ENCODE measurements at places on chromosomes 1 and 21.

GRCh38 chr1:27981145-27981544 is 21.4 kb downstream of the XKR8 start:
- DNase-seq, result no peak

- DNase-seq, result no peak
These were observed 25.1 kb downstream of the ATP8B2 start for GRCh38 chr1:154350383-154350782.

GRCh38 chr1:180941518-180942275 is 29.0 kb downstream of the KIAA1614 start:
- DNase-seq, result no peak

GRCh38 chr21:36030581-36031189 is 29.6 kb downstream of the SETD4 start:
- DNase-seq, result no peak

GRCh38 chr1:248757784-248758195 is 2.2 kb upstream of the LYPD8 start:
- DNase-seq, result no peak

DNA sequence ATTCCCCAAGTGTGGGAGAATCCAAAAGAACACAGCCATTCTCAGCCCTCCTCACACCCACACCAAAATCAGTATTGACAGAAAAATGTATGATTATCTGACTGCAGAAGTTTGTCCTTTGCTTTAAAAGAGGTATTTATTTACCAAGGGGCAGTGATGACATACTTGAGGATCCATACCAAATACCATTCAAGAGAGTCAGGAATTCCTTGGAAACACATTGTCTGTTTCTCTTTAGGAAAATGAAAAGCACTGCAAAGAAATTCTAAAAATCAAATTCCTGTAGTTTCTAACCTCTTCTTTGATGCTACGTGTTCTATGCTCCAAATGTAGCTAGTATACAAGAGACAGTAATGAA is 509.6 kb upstream of the CXADR start:
- peak; percentile 84 for DNase-seq

GRCh38 chr1:53121319-53122172 is 20.9 kb downstream of the SLC1A7 start:
- DNase-seq, result peak; percentile 90

DNA sequence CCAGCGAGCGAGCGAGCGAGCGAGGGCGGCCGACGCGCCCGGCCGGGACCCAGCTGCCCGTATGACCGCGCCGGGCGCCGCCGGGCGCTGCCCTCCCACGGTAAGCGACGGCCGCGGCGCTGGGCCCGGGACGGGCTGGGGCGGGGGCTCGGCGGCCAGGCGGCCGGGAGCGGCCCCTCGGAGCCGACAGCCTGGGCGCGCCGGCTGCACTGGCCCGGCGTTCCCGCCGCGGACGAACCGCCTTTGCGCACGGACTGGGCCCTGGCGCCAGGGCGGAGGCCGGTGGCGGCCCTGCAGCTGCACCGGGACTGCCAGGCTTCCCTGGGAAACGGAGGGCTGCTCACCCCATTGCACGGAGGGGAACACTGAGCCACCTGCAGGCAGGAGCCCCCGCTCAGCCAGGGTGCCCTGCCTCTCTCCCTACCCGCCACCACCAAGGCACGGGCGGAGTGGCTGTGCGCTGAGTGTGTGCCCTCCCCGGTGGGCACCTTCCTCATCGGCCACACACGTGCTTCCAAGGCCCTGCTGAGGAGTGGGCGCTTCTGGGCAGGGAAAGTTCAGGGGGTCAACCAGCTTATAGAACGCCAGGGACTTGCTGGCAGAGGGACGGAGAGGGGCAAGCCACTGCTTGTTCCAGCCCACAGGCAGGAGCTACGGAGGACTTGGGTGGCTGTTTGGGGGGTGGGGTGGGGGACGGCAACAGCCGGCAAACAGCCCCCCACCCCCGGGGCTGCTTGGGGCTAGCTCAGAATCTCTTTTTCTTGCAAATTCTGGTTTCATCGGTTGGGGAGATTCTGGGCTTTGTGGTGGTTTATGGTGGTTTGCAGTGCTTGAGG is 532 bp downstream of the CSF1 start:
- DNase-seq, result peak; percentile 26

DNA sequence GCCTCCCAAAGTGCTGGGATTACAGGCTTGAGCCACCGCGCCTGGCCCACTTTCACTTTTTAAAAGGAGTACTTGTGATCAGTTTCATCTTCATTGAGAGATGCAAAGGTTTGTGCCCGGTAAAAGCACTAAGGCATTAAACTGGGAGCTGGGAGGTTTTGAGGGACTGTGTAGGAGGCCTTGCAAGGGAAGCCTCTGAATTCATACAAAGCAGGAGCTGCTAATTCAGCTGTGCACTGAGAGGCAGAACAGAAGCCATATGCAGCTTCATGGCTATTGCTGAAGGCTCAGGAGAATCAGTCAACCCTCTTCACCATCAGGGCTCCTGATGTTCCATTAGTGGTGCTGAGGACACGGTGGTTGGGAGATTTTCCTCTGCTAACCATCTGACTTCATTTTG is 77.7 kb downstream of the GPR88 start:
- DNase-seq, result no peak

- DNase-seq, result peak; percentile 45
These were observed 4.6 kb downstream of the TMEM63A start for GRCh38 chr1:225877580-225877979.

DNA sequence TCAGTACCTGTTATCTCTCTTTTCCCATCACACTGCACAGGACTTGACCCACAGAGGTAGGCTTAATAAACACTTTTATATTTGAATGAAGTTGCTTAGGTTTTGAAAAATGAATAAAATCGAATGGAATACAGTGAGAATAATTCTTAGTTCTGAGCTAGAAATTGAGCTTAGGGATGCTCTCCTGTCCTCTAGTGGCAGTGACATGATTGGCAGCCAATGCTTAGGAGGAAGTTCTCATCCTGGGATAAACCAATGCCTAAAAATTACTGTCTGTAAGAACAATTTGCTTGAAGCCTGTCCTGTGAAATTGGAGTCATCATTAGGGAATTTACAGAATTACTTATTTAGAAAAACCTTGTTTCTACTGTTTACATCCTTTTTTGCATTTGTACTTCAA is 21.3 kb upstream of the CYP4X1 start:
- no peak for DNase-seq

DNA sequence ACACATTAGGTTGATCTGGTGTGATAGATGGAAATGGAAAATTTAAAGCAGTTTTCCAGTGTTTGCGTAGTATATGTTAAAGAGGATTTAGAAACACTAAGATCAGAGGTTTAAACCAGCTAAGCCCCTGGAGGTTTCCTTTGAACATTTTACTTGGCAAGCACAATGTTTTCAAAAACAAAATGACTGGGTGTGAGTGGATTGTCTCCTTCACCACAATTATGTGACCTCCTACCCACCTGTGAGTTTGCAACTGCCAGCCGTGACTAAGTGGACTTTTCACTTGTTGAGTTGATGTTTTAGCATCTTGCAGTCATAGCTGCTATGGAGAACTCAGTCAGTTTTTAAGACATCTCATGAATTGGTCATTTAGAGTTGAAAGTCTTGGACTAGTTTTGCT is 4.7 kb downstream of the CCDC190 start:
- peak; percentile 74 for DNase-seq

GRCh38 chr1:45493116-45493697 is 2.2 kb upstream of the TESK2 start:
- peak; percentile 38 for DNase-seq

GRCh38 chr1:67764633-67765032 is 68.6 kb downstream of the GNG12 start:
- no peak for DNase-seq

GRCh38 chr21:38129711-38130110 is 127.1 kb upstream of the KCNJ15 start:
- DNase-seq, result no peak

- DNase-seq, result no peak
These were observed 8.4 kb downstream of the ERO1B start for GRCh38 chr1:236273358-236273757.

- DNase-seq, result peak; percentile 84
These were observed 89.8 kb downstream of the ADSS2 start for GRCh38 chr1:244361764-244362473.

DNA sequence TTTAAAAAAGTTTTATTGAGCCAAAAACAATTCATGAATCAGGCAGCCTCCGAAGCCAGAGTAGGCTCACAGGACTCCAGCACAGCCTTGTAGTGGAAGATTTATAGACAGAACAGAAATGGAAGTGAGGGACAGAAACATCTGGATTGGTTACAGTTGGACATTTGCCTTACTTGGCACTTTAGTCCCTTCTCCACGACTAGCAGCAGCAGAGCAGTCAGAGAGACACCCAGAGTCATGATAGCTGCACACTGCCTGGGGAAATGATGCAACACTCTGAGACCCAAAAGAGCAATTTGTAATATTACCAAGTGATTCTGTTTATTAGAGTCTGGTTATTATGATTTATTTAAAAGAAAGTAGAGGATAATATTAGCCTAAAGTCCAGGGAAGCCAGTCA is 72.2 kb upstream of the KRTAP11-1 start:
- no peak for DNase-seq

- DNase-seq, result no peak
These were observed 27.9 kb downstream of the RIMS3 start for GRCh38 chr1:40637470-40638007.

GRCh38 chr21:41687633-41688032 is 79.2 kb downstream of the RIPK4 start:
- DNase-seq, result no peak

GRCh38 chr1:159924025-159924790 is 1.1 kb downstream of the TAGLN2 start:
- peak; percentile 91 for DNase-seq

DNA sequence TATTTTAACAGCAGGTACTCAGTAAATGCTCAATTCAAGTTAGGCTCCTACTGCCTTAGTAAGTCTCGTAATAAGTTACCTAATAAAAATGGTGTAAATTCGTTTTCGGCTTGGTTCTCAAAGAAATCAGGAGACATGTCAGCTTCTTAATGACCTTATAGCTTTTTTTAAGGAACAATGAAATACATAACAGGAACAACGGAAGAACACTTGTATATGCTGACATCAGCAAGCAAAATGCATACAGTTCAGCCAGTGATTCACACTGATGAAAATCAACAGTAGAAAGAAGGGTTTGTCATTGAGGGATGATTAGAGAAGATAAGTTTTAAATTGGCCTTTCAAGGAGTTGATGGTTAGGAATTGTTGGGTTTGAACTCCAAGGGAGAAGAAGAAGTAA is 13.3 kb downstream of the RPTN start:
- DNase-seq, result no peak

GRCh38 chr21:36354918-36355680 is 30.1 kb upstream of the CHAF1B start:
- DNase-seq, result no peak

GRCh38 chr1:243827206-243827605 is 22.8 kb downstream of the AKT3 start:
- peak; percentile 27 for DNase-seq

DNA sequence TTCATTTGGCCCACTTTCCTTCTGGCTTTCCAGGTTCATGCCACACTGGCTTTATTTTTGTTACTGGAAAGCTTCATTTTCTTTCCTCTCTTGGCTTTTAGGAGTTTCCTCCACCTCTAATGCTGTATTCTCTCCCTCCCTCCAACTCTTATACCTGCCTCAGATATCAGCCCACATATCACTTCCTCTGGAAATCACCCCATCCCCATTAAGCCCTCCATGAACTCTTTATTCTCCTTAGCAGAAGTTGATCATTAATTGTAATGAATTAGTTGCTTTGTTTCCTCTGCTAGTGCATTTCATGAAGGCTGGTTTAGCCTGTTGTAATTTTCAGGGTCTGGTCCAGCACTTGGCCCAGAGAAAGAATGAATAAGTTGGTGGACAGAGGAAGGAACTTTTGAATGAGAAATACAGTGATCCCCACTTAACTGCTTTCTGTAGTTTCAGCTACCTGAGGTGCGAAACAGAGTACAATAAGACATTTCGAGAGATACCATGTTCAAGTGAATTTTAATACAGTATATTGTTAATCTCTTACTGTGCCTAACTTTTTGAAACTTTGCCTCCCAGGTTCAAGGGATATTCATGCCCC is 1.7 kb downstream of the SOAT1 start:
- DNase-seq, result no peak

GRCh38 chr1:76939817-76940216 is 72.5 kb downstream of the ST6GALNAC5 start:
- no peak for DNase-seq

DNA sequence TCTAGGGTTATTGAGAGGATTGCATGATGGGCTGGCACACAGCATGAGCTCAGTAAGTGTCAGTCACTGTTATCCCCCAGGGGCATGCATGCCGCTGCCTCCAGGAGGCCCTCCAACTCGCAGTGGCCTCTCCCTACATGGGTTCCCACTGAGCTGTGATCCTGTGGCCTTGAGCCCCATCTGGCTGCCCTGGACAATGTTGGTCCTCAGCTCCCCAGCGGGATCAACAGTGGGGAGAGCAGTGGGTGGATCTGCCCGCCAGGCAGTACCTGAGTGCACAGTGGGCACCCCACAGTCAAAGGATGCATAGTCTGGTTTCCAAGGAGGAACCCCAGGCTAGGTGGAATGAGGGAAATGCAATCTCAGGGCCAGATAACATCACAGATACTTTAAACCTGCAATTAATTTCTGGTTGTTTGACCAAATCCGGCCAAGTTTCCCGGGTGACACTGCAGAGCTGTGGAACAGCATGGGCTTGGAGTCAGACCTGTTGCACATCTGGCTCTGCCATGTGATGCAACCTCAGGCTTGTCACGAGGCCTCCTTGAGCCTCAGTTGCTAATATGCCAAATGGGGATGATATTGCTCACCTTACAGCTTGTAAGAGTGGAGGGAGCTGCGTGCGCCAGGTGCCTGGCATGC is 9.3 kb downstream of the PADI3 start:
- no peak for DNase-seq

DNA sequence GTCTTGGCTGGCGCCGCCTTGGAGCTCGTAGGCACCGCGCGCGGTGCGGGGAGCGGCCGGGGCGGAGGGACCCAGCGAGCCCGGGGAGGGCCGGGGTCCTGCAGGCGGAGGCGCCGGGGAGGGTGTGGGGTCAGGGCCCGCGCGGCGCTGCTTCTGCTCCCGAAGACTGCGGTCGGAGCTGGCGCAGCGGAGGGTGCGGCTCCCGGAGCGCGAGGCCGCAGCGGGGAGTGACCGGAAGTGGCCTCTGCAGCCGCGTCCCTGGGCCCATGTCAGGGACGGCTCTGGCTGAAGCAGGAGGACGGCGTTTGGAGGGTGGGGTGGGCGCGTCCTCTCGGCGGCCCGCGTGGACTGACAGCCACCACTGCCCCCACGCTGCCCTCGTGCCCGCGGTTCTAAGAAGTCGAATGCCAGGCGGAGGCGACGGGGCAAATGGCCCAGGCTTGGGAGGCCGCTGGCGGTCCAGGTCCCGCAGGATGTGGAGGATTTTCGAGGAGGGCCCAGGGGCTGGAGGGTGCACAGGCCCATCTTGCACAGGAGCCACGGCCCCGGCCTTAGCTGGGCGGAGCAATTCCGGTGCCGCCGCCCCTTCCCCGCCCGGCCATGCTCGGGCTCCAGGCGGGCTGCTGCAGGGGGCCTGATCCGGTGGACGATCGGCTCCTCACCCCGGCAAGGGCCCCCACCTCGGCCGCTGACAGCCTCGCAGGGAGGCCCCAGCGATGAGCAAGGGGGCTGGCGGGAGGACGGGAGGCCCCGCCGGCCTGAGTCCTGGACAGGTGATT is 7.7 kb upstream of the ZNF669 start:
- DNase-seq, result peak; percentile 66

- peak; percentile 70 for DNase-seq
These were observed 124.7 kb downstream of the RYR2 start for GRCh38 chr1:237166593-237167101.

GRCh38 chr21:23664193-23664694 is 1943.0 kb downstream of the MRPL39 start:
- DNase-seq, result no peak

- peak; percentile 18 for DNase-seq
These were observed 3.1 kb downstream of the PTAFR start for GRCh38 chr1:28173151-28173979.
